Activated B cell treated with CpG ODN at 0.5 μM for 24 hours (primary cell): ENCODE measurements at places on chromosomes 4 and X.

DNA sequence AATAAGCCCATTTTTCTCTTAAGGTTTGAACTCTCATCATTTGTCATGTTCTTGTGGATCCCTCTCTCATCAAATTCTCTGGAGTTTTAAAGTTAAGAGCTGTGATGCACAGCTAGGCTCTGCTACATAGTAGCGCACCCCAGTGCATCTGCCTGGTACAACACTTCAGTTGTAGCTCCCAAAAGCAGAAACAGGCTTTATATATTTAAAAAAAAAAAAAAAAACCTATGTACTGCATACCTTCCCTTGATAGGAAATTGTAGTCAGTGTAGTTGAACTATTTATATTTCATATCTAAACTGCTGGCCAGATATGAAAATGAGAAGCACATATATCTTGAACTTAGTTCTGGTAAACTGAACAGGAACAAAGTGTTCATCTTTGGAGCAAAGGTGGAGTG lies 131.4 kb downstream of the KLHL13 start:
- H3K4me1 ChIP-seq = no peaks in the 10 kb centered on the region
- DNase-seq = no peak
- H3K27ac ChIP-seq = no peak overlapping the region
- no peaks in the 10 kb centered on the region for H3K27me3 ChIP-seq
- no peak overlapping the region for H3K4me3 ChIP-seq

DNA sequence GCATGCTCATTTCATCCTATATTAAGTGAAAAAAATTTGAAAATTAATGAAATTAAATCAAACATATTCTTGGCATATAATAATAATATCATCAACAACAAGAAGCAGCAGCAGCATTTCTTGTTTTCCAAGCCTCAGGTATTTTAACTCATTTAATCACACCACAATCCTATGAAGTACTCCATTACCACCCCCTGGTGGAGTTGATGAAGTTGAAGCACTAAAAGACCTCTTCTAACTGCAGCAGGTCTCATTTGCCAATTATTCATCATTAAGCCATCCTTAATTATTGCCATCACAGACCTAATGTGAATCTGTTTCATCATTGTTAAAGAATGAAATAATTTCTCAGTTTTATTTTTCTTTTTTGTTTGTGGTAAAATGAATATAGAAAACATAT lies 801.4 kb upstream of the GRID2 start:
- no peaks in the 10 kb centered on the region for H3K27me3 ChIP-seq
- H3K4me1 ChIP-seq = no peaks in the 10 kb centered on the region
- no peak overlapping the region for H3K27ac ChIP-seq
- no peak overlapping the region for H3K4me3 ChIP-seq
- H3K36me3 ChIP-seq = no peaks in the 10 kb centered on the region

- no peaks in the 10 kb centered on the region for H3K4me1 ChIP-seq
- no peak overlapping the region for H3K4me3 ChIP-seq
- H3K27me3 ChIP-seq = no peaks in the 10 kb centered on the region
- no peaks in the 10 kb centered on the region for H3K36me3 ChIP-seq
Measured at GRCh38 chr4:130056286-130056685, 960.3 kb downstream of the C4orf33 start.

- DNase-seq = no peak
- H3K4me1 ChIP-seq = peaks cover 18% of the 10 kb centered on the region
- H3K27ac ChIP-seq = no peak overlapping the region
- no peak overlapping the region for H3K4me3 ChIP-seq
Measured at GRCh38 chrX:16783452-16783851, 2.8 kb upstream of the TXLNG start.

- no peak overlapping the region for H3K27ac ChIP-seq
- H3K36me3 ChIP-seq = no peaks in the 10 kb centered on the region
- no peak overlapping the region for H3K4me3 ChIP-seq
- peaks cover 4% of the 10 kb centered on the region for H3K4me1 ChIP-seq
- DNase-seq = no peak
Measured at GRCh38 chr4:102779204-102779603, 18.4 kb upstream of the MANBA start.

- H3K36me3 ChIP-seq = no peaks in the 10 kb centered on the region
- DNase-seq = no peak
- H3K27ac ChIP-seq = no peak overlapping the region
- H3K4me1 ChIP-seq = no peaks in the 10 kb centered on the region
Measured at GRCh38 chrX:101232316-101232715, 12.7 kb downstream of the DRP2 start.

DNA sequence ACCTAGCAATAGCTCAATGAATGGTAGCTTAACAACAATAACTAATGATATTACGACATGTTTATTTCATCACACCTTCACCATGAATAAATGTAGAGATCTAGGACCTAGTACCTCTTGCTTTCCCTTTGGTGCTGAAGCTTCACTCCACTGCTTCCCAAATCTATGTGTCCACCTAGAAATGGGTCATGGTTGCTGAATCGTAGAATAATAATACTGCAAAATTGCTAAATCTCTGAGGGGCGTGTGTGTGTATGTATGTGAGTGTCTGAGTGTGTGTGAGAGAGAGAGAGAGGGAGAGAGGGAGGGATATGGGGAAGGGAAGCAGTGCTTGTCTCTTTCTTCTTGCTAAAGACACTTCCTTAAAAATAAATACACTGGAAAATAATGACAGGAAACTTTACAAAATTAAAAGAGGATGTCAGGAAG lies 109.3 kb upstream of the BMP2K start:
- H3K27ac ChIP-seq = peak overlapping the region; percentile 76
- H3K4me1 ChIP-seq = peaks cover 85% of the 10 kb centered on the region
- DNase-seq = no peak
- no peaks in the 10 kb centered on the region for H3K36me3 ChIP-seq
- peak overlapping the region; percentile 36 for H3K4me3 ChIP-seq
- H3K27me3 ChIP-seq = no peaks in the 10 kb centered on the region

- H3K4me3 ChIP-seq = no peak overlapping the region
- H3K36me3 ChIP-seq = no peaks in the 10 kb centered on the region
- peaks cover 28% of the 10 kb centered on the region for H3K27me3 ChIP-seq
- H3K4me1 ChIP-seq = no peaks in the 10 kb centered on the region
- DNase-seq = no peak
- no peak overlapping the region for H3K27ac ChIP-seq
Measured at GRCh38 chr4:80309294-80310004, 26.1 kb upstream of the CFAP299 start.
